ENCODE measurements at places on chromosomes 4 and X.

DNA sequence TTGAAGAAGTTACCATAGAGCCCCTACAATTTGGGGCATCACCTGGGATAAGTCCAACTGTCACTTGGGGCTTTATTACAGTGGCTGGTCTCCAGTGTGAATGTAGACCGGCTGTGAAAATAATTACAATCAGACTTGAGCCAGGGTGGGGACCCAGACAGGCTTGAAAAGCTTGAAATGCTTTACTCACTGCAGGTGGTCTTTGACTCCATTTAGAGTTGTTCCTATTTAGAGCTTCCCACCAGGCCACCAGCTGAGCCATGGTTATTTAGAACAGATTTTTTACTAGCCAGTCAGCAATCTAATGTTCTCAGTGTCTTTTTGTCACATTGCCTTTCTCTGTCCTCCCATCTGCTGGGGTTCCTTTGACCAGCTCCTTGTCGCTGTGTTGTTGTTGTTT is 5.7 kb downstream of the ARHGAP10 start:
- DNase-seq: no peak

- no peak for DNase-seq
Measured at GRCh38 chr4:125388613-125389012, 73.9 kb downstream of the FAT4 start.

DNA sequence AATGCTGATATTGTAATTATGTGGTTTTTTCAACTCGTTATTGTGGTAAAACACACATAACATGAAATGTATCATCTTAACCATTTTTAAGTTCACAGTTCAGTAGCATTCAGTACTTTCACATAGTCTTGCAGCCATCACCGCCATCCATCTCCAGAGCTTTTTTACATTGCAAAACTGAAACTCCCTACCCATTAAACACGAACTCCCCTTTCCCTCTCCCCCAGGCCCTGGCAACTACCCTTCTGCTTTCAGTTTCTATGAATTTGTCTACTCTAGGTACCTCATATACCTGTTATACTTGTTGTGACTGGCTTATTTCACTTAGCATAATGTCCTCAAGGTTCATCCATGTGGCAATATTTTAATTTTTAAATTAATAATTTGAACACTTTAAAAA is 380.6 kb downstream of the MAPK10 start:
- no peak for DNase-seq

DNA sequence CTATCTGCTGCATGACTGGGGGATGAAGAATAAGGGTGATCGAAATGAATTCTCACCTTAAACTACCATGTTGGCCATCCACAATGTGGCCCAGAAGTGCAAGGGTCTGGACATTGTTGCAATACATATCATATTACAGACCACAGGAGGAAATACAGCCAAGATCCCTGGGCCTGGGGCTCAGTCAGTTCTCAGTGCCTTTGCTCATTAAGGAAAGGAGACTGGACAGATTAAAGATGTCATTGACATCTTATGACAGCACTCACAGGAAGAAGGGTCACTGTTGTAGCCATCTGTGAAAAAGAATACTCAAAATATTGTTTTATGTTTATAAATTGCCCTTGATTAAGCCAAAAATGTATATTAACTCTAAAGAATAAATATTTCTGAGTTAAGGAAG is 1345.2 kb downstream of the FSTL5 start:
- DNase-seq: no peak

All from stimulated activated naive B cell treated with anti-CD40 and anti-IgM and Interleukin-4, amounts not matched to agents 10 μg/mL and 1 μg/mL and 100 μg/mL, for 72 hours (primary cell).